ENCODE measurements at places on chromosomes 3 and 15. TPM values are rescaled to one million over a fixed set of nuclear protein-coding genes. Genes with fewer than 3 reads are reported as not detected.

PDIA5 gene
- total RNA-seq, result 28.8 TPM

PLXNA1 gene
- 25.1 TPM for total RNA-seq

FYCO1 gene
- 20.0 TPM for total RNA-seq

TICRR gene
- not detected for total RNA-seq

DNA sequence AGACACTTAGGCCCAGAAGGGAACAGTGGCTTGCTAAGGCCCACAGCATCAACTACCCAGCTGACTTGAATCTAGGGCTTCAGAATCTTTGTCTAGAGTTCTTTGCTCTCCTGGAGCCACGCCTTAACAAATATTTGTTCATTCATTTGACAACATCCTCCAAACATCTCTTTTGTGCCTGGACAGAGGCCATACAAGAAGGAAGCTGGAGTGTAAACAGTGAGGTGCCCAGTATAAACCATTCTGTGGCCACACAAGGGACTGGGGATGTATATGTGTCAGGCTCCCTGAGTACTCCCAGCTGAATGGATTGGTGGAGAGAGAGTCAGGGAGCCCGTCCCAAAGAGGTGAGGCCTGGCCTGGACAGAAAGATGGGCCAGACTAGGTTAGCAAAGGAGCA lies 3.4 kb downstream of the CIB2 start:
- no peak for DNase-seq

NEO1 gene
- 29.7 TPM for total RNA-seq

KLF15 gene
- 37.4 TPM for total RNA-seq

- DNase-seq, result peak; percentile 51
These were observed 49.7 kb downstream of the SEMA5B start for GRCh38 chr3:122977746-122978466.

CORO2B gene
- 4.0 TPM for total RNA-seq

- no peak for DNase-seq
These were observed 246.5 kb upstream of the MDFIC2 start for GRCh38 chr3:70558956-70559355.

- no peak for DNase-seq
These were observed 167.6 kb downstream of the SNRK start for GRCh38 chr3:43453981-43454380.

- DNase-seq, result no peak
These were observed 34.8 kb downstream of the IGF1R start for GRCh38 chr15:98682992-98683701.

GRCh38 chr3:139532976-139533375 lies 6.6 kb downstream of the RBP1 start:
- DNase-seq, result no peak

GRCh38 chr3:25468866-25469319 lies 40.8 kb downstream of the RARB start:
- DNase-seq, result no peak

ARL8B gene
- 21.0 TPM for total RNA-seq

DNA sequence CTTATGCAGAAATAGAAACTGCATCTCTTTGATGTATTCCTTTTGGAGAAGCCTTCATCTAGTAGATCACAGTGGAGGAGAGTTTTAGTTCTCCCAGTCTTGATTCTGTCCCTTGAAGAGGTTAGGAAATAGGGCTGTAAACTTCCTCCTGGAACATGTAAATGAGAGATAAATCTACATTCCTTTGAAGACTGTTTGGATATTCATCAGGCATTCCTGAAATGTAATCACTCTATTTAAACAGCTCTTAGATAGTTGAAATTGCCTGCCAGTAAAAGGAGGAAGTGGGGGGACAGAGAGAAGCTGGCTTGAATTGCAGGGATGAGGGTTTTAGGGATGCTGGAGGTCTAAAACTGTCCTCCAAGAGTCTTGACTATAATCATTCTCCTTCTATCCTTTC lies 254.3 kb upstream of the LRRC3B start:
- DNase-seq, result no peak
